Stimulated activated CD4-positive, alpha-beta T cell treated with anti-CD3 and anti-CD28 coated beads, Interleukin-2, amount 100 ng/mL, for 4 hours (primary cell): ENCODE measurements at places on chromosomes 3 and 15.

DNA sequence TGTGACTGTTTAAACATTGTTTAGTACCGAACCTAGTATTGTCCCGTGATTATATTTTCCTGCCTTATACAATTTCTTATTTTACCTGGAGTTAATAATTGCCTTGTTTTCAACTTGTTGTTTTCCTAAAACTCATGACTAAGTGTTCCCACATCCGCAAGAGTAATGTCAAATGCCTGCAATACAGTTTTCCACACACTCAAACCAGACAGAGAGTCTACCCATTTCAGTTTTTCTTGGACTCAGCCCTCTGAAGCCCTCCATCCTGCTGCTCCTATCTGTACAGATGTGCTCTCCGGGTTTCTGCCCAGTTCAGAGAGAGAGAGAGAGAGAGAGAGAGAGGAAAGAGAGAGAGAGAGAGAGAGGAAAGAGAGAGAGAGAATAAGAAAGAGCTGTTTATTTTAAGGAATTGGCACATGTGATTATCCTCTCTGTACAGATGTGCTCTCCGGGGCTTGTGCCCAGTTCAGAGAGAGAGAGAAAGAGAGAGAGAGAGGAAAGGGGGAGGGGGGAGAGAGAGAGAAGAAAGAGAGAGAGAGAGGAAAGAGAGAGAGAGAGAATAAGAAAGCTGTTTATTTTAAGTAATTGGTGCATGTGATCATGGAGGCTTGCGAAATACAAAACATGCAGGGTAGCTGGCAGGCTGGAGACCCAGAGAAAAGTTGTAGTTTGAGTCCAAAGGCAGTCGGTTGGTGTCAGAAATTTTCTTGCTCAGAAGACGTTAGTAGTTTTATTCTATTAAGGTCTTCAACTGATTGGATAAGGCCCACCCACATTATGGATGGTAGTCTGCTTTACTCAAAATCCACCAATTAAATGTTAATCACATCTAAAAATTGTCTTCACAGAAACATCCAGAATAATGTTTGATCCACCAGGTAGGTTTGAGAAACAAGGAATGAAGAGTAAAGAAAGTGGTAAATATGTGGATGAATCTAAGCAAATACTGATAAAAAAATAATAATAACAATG, 104.1 kb upstream of the GOLGA8J start:
- DNase-seq: no peak

DNA sequence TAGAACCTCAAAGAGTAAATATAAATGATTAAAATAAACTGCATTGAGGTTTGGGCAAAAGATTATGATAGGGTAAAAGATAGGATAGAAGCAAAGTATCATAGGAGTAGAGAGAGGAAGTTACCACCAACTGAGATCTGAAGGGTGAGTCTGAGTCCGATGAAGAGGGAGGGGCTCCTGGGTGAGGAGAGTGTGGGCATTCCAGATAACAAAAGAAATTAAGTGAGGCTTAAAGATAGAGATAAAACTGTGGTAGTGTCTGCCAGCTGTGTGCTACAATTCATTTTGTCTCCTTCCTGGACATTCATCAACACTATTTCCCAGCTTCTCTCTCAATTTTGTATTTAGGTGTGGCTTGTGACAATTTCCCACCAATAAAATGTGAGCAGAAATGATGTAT, 343.0 kb upstream of the PLSCR5 start:
- DNase-seq: no peak

DNA sequence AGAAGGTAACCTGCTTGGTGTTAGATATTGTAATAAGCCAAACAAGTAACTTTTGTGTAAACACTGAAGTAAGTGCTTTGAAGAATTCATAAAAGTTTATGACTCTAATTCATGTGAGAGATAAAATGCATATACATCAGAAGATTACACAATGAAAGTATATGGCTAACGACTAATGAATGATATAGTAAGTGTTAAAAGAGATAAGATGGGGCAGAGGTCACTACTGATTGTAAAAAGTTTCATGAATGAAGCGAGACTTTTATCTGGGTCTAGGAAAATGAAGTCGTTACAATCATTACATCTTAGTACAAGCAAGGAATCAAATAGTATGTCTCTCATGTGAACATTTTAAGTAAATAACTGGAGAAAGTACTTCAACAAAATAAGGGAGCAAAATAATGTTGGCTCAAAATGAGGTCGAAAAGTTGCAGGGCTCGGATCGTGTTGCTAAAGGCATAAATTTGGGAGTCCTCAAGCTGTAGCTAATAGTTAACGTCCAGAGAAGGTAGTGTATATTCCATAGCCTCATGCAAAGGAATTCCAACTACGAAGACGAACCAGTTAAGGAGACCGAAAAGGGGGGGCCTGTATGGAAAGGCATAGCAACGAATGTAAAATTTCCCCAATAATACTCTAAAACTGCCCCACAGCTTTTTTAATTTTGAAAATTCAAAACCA, 984 bp upstream of the DUT start:
- DNase-seq: no peak

- no peak for DNase-seq
Measured at GRCh38 chr3:6717026-6717943, 143.6 kb upstream of the GRM7 start.

DNA sequence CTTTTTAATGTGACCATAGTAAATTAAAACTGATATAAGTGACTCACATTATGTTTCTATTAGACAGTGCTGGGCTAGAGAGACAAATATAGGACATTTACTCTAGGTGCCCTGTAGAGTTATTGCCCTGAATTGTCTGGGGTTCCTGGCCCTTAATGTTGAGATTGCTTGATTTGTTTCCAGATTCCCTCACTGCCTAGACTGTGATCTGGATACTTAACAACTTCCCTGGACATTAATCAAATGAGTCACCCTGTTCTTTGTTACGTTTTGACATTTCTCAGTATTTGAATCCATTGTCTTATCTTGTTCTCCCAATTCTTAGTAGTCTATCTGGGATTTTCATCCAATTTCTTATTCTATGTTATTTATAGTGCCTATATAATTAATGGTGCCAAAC, 65.8 kb downstream of the DTWD1 start:
- DNase-seq: no peak
